Stimulated activated CD8-positive, alpha-beta memory T cell treated with anti-CD3 and anti-CD28 coated beads, Interleukin-15, amount 100 ng/mL, for 4 hours (primary cell): ENCODE measurements at places on chromosomes 7 and 10.

DNA sequence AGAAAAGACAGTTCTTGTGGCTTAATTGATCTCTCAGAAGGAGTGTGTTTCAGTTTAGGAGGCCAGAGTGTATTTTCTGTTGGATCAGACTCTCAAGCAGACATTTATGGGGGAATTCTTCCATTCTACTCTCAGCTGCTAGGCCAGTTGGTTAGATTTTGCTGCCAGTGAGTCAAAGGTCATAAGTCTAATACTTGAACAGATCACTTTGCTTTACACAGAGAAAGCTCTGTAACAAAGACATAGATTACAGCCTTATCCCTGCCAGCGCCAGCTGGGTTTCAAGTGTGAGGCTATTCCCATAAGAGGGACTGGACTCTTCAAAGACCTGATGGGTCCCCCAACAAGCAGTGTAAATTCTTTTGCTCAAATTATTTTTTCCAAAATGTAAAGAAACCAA is 145.6 kb upstream of the SEMA3C start:
- no peak for DNase-seq

GRCh38 chr7:41975849-41976248 is 261.2 kb downstream of the GLI3 start:
- DNase-seq: no peak

- no peak for DNase-seq
Observed at GRCh38 chr7:22992874-22993840, 20.8 kb downstream of the HYCC1 start.

DNA sequence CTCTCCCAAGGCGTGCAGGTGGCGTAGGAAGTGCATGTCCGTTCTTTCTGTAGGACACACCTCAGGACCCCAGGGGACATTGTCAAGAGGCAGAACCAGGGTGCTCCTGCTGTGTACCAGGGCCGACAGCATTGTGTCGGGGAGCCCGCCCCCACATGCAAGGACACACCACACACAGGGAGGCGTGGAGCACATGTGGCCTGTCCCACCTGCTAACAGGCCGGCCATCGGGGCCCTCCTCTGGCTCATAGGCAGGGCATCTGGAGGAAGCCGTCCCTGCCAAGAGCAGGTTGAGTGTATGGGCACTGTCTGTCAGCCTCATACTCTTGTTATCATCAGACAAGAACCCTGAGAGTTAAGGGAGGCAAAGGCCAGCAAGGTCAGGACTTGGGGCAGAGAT is 12.7 kb downstream of the RET start:
- DNase-seq: no peak

DNA sequence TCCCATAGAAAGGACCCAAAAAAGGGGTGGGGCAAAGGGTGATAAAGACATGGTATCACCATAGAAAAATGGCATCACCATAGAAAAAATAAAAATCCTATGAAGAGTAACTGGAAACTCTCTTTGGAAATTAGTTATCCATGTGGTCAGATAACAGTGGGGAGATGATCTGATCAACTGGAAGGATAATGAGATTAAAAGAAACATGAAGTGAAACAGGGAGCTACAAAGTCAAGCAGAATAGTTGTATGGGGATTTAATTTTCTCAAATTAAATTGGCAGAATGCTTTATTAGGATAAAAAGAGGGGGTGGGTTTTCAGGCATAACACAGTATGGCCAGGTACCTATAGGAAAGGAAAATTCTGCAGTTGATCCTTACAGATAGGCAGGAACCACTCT is 111.2 kb downstream of the WNT2 start:
- DNase-seq: no peak

DNA sequence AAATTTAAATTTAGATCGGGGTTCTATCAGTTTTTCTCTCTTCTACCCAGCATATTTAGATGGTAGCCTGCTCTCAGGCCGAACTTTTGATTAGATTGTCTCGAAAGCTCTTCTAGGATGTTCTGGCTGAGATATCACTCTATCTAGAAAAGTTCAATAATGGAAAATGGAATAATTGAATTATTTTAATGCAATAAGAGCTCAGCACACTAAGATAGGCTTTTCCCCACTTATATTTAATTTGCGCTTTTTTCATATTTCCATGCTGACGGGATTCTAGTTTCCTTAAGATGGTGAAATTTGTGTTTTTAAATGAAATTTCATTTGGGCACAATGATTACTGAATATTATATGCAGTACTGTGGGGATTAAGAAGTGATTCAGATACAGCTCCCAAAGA is 73.7 kb downstream of the PIK3CG start:
- no peak for DNase-seq

GRCh38 chr10:47276071-47276470 is 23.9 kb upstream of the GDF10 start:
- no peak for DNase-seq

DNA sequence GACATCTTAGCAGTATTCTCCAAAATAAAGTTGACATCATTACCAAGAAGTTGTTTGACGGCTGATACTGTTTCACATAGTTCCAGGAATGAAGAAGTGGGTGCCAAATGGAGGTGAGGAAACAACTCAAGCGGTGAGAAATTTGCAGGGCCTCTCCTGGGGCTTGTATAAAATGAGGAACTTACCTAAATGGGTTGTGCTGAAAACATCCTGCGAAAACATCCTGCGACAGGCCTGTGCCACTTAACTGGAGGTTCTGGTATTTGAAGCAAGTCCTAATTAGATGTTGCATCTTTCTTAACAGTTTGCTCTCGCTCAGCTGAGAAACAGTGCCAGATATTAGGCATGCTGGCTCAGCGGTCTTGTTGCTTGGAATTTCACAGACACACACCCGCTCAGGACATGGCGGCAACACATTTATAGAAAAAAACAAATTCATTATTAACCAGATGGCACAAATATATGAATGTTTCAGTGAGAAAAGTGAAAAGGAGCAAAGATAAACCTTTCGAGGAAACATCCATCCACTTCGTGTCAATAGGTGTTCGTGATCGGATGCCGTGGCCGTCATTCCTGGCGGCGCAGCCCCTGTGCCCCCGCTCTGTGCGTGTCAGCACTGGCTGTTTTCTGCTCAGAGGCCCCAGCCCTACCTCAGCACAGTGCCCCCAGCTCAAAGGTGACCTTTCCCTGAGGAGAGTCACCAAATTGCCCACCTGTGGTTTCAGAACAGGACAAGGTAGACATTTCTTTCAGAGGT is 48.1 kb downstream of the CDC123 start:
- no peak for DNase-seq

DNA sequence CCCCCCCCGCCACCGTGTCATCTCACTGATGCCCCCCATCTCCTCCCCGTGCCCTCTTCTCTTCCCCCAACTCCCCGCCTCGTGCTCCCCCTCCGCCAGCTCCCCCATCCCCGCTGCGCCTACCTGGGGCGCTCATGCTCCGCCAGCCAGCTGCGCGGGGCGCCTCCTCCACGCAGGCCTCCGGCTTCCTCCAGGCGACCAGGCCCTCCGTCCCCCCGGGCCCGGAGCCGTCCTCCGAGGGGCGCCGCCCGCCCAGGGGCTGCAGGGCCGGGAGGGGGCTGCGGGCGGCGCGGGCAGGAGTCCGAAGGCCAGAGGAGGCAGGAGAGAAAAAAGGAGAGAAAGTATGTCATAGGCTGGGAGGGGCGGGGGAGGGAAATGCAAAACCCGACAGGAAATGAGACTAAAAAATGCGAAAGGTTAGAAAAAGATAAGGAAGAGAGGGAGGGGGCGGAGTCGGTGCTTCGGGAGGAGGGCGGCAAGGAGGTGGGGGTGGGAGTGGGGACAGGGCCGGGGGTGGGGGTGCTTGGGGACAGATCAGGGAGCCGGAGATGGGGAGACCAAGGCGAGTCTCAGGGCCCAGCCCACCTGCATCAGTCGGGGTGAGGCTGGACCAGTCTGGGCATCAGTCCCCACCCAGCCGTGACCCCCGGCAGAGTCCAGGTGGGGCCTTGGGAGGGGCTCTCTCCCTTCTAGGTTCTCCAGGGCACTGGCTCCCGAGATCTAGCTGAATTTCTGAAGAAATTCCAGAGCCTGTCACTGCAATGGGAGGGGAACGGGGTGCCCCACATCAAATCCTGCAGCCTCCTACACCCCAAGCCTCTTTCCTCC is at the start of gene CARD11:
TSS of gene CARD11 (minus strand) at position 324 of the 828 bp plus-strand sequence. CDS start 85,361 bp downstream, outside the sequence.
- DNase-seq: no peak

DNA sequence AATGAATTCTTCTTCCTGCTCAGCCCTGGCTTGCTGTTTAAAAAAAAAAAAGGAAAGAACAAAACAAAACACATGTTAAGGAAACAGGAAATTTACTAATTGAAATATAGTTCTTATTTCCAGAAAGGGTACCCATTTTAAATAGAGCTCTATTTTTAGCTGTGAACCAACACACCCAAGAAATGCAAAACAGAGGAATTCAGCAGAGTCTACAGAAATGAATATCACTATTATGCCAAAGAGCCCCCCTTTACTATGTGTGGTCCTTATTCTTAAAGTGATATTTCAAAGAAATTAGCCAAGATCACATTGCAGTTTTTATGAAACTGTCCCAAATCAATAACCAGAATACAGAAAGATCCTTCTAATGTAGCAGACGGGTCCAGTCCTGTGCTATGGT is 53.7 kb downstream of the CCDC6 start:
- DNase-seq: no peak

- DNase-seq: no peak
Observed at GRCh38 chr10:29810816-29811215, 176.0 kb upstream of the SVIL start.

- no peak for DNase-seq
Observed at GRCh38 chr7:155845226-155845625, 33.0 kb upstream of the SHH start.

- no peak for DNase-seq
Observed at GRCh38 chr10:98790817-98791216, 344.1 kb upstream of the HPS1 start.

DNA sequence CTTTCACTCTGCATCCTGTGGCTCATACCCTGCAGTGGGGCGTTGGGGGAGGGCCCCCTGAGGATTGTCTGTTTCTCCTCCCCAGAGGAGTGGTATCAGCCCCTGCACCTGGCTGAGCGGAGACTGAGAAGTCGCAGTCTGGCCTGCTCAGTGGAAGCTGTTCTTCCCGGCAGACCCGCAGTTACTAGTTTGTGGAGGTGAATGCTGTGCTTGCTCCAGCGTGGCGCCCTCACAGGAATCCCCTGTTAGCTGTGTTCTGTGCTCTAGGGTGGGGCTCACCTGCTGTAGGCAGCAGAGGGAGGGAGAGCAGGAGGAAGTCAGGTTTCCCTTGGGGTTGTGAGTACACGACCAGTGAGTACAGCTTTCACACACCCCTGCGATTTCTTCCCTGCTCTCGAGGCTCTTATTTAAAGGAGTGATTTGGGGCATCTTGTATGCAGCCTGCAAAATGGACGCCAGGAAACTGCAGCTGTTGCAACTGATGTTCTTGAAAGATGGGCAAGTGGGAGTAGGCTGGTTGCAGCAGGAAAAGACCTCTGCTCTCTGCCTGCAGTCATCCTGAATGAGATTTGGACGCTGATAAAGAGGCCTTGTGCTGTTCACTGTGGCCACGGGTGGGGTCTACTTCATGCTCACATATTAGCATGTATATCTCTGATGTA is 66.4 kb downstream of the HK1 start:
- DNase-seq: no peak

- no peak for DNase-seq
Observed at GRCh38 chr7:96377399-96377798, 55.5 kb upstream of the SLC25A13 start.

- no peak for DNase-seq
Observed at GRCh38 chr7:86320889-86321288, 322.8 kb upstream of the GRM3 start.

DNA sequence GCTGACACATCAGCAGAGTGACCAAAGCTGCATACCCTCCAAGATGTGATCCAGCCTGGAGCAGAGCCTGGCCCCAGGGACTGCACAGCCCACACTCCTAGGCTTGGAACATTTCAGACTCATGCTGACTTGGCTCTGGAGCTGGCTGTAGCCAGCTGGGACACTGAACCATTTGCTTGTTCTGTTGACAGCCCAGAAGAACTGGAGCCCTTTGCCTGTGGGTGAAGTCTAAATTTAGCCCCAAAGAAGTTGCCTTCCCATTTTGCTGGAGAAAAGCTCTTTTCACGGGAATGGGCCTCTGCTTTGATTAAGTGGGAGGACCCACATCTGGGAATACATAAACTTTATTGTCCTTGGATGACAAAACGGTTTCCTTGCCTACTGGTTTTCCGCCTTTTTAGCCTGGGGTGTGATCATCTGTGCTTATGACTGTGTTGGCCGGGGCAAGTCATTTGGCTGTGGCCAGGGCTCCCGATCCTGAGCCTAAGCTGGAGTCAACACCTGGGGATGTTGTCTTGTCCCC is 186.2 kb upstream of the BMPER start:
- DNase-seq: no peak

GRCh38 chr7:1321411-1322239 is 89.0 kb downstream of the UNCX start:
- no peak for DNase-seq

GRCh38 chr7:30974605-30975255 is 11.0 kb downstream of the GHRHR start:
- no peak for DNase-seq

- DNase-seq: no peak
Observed at GRCh38 chr10:79038104-79038840, 30.5 kb upstream of the ZMIZ1 start.

DNA sequence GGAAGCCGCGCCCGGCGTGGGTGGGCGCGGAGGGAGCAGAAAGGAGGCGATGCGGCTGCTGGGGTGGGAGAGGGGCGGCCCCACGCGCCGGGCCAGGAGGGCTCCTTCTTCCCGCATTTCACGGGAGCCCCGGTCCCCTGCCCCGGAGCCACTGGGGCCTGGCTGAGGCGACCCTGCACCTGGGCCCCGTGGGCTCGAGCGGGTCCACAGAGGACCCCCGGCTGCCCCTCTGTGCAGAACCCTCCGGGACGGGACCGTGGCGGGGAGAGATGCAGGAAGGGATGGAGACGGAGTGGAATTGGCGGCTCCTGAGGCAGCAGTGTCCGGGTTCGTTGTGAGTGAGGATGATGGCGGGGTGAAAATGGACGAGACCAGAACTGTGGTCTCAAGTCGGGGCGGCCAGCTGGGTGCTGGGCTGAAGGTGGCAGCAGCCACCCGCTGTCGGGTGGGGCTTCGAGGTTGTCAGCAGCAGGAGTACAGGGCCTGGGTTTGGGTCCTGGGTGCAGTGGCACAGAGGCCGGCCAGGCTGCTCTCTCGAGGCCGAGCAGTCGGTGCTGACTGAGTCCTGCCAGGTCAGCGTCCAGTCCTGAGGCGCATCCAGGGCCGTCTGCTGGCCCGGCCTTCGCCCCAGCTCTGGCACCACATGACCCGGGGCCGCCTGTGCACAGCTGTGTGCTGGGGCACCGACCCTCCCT is 80.4 kb downstream of the VIPR2 start:
- no peak for DNase-seq

GRCh38 chr10:124696446-124697392 is 47.5 kb downstream of the FAM53B start:
- no peak for DNase-seq

- DNase-seq: no peak
Observed at GRCh38 chr10:106078895-106079576, 1085.5 kb downstream of the SORCS1 start.
